BJ (cell line): ENCODE measurements at places on chromosomes 12 and 14. TPM values are rescaled to one million over a fixed set of nuclear protein-coding genes. Genes with fewer than 3 reads are reported as not detected.

DNA sequence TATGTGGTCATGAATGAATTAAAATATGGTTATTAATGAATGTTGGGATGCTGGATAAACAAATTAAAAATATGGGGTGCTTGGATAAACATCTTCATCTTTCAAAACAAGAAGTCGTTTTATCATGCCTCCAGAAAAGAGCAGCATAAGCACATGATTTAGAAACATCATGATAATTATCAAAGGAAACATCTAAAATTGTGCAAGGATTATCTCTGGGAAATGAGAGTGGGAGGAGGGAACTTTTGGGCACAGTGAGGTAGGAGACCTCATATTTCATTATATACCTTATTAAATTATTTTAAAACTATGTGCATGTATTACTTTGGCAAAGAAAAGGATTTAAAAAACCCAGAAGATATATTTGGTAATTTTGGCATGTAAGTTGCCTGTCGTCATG is 8.9 kb downstream of the C3AR1 start:
- no peak for DNase-seq

DNA sequence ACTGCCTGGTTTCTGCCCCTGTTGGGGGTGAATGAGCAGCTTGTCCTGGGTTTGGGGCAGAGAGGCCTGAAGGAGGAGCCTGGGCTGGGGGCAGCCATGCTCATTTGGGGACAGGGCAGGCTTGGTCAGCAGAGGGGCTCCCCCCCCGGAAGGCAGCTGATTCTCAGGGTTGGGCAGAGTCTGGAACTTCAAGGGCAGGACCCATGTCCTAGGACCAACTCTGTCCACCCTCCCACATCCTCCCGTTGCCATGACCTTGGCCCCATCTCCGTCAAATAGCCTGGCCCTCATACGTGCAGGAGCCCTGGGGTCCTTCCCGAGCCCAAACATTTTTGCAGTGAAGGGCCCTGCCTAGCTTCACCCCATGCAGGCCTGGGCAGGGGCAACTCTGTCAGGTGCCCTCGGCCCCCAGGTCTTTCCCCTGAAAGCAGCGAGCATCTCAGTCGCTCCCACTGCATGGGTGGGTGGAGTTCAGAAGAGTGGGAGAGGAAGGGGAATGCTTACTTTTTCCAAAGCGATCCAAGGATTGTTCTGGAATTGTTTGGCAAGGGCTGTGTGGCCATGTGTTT is 32.6 kb downstream of the TNFAIP2 start:
- DNase-seq: no peak

- no peak for DNase-seq
These were observed 2.5 kb upstream of the AMIGO2 start for GRCh38 chr12:47082283-47082682.

- no peak for DNase-seq
These were observed 38.7 kb upstream of the TBX5 start for GRCh38 chr12:114444422-114445279.

The CMTM5 gene
- polyA plus RNA-seq: not detected in 2 replicates

GRCh38 chr12:77855548-77855947 is 24.9 kb downstream of the NAV3 start:
- no peak for DNase-seq

The TAS2R30 gene
- polyA plus RNA-seq: 0.04 and 0.15 TPM in 2 replicates
